Iris pigment epithelial cell (primary cell): ENCODE measurements at places on chromosomes 11 and 22.

- DNase-seq, result no peak
Observed at GRCh38 chr11:2843551-2843950, 42.0 kb downstream of the CDKN1C start.

DNA sequence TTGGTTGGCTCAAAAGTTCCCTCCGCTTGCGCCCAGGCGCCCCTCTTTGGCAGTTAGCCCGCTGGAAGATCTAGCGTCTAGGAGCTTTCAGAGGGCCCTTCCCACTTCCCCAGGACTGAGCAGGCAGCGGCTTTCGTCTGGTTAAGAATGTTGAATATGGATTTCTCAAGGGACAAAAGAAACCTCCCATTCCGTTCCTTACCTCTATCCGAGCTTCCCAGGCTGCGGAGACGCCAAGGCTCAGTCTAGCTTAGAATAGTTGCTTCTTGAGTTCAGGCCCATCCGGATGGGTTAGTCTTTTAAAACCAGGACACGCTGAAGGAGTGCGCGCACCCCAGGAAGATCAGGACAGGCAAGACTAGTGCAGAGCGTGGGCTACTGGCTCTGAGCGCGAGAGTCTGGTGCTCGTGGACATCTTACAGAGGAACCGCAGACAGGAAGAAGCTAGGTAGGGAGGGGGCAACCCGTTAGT is 1.6 kb downstream of the NELL1 start:
- no peak for DNase-seq

DNA sequence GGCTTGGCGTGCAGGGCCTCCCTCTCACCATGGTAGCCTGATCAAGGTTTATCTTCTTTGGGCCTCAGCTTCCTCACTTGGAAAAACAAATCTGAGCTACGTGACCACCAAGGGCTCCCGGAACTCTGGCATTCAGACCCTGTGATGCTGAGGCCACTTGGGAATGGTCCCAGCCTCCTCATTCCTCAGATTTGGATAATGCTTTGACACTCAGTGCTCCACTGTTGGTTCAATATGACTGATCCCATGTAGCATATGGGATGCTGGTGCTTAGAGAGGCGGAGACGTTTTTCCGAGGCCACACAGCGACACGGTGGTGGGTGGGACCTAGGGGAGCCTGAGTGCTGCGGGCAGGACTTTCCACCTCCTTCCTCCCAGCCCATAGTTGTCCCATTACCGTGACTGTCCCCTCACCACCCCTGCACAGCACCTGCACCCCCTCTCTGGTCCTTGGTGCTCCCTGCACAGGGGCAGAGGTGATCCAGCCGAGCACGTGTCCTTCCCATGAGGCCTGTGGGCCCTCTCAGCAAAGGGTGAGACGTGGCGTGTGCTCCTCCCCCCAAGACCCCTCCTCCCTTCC is 23.1 kb downstream of the MB start:
- DNase-seq, result no peak

DNA sequence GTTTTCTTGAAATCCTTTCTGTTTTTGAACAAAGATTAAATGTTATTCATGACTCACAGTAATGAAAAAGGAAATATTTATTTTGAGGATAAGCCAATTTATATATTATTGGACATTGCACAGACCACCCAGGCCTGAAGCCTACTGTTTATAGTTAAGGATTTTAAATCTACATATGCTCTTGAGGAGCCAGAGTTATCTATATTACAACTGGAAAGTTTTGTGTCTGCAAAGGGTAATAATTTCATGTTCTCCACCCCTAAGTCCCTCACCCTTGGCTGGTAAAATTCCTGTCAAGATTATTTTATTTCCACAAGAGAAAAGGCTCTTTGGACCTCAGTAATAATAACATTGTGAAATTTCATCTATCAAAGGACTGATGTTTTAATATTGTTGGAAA is 228.2 kb downstream of the TMEM135 start:
- peak; percentile 14 for DNase-seq

DNA sequence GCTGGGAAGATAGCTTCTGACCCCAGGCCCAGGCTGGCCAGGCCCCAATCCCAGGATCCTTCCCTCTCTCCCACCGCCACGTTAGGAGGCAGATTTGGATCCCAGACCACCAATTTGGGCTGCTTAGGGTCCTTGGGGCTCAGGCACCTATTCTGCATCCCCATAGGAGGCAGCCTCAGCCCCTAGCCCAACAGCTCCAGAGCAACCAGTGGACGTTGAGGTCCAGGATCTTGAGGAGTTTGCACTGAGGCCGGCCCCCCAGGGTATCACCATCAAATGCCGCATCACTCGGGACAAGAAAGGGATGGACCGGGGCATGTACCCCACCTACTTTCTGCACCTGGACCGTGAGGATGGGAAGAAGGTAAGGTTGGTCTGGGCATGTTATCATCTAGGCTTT is 16.1 kb downstream of the TUB start:
- DNase-seq, result no peak

GRCh38 chr11:116217441-116217840 is 555.3 kb downstream of the BUD13 start:
- DNase-seq, result no peak

DNA sequence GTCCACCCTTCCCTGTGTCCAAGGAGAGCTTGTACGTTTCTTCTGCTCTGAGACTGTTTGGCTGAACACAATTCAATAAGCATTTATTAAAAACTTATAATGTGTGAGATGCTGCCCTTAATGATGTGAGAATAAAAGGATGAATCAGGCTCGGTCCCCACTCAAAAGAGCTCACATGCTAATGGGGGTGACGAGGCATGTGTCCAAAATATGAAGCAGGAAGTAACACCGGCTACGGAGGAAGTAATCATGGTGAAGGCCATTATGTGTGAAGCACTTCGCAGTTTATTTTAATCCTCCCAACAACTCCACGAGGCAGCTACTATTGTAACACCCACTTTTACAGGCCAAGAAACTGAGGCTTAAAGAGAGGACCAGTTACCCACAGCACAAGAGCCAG is 3.4 kb upstream of the RASD2 start:
- no peak for DNase-seq

GRCh38 chr22:49545606-49546005 is 282.1 kb downstream of the BRD1 start:
- DNase-seq, result no peak

DNA sequence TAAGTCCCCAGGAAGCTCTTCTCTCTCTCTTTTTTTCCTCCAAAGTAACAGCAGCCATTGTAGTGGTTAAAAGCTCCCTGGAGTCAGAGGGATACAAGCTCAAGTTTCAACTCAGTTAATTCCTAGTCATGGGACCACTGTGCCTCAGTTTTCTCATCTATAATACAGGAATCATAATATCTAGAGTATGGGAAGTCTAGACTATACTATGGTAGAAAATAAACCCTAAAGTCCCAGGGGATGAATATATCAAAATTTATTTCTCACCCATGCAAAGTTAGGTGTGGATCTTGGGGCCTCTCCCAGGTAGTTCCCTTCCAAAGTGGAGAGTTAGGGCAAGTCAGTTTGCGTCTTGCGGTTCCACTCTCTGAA is 33.7 kb downstream of the C11orf58 start:
- DNase-seq, result no peak

DNA sequence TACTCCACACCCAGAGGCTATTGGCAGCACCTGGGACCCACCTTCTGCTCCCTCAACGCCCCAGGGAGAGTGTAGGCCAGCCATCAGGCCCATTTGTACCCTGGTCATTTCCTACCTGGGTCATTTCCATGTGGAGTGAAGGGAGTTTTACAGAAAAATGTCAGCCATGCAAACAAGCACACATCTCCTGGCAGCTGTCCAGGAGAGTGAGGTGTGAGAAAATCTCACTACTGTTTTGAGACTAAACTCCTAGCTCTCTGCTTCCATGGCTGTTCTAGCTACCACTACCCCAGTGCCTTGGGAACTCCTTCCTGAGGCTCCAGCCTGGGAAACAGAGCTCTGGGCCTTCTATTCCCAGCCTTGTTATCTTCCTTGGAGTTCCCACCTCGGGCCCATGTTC is 2.8 kb upstream of the TMPRSS13 start:
- DNase-seq, result no peak

GRCh38 chr22:42860968-42861367 is 3.9 kb upstream of the ARFGAP3 start:
- DNase-seq, result no peak

DNA sequence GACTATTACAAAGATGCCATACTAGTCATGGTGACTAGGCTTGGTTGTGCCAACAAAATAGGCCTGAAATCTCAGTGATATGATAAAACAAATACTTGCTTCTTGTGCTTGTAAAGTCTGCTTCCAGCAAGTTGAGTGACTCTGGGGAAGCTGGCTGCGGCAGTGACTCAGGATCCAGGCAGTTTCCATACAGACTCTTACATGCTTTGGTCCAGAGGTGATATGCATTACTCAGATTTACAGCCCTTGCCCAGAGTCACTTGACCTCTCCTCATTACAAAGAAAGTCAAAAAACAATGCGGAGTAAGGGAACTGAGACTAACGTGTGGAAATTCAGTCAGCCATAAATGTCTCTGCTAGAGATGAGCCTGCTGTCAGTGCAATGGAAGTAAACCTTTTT is 387.5 kb downstream of the KCNA4 start:
- no peak for DNase-seq

DNA sequence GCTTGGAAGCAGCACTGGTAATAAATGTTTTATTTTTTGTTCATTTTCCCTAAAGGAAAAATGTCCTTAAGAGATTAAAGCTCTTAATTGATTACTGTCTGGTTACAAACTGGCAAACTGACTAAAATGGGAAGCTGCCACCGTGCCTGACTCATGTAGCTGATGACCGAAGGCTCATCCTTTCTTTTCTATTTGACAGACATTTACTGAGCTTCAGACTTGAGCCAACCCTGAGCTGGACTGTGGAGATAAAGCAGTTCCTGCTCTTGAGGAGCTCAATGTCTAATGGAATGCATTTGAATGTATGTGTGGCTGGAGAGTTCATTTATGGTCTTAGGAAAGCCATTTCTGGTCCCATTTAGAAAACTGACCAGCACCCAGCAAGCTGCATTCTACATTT is 91.3 kb downstream of the RNF169 start:
- no peak for DNase-seq

- peak; percentile 29 for DNase-seq
Observed at GRCh38 chr11:16895306-16895705, 118.9 kb downstream of the PLEKHA7 start.

DNA sequence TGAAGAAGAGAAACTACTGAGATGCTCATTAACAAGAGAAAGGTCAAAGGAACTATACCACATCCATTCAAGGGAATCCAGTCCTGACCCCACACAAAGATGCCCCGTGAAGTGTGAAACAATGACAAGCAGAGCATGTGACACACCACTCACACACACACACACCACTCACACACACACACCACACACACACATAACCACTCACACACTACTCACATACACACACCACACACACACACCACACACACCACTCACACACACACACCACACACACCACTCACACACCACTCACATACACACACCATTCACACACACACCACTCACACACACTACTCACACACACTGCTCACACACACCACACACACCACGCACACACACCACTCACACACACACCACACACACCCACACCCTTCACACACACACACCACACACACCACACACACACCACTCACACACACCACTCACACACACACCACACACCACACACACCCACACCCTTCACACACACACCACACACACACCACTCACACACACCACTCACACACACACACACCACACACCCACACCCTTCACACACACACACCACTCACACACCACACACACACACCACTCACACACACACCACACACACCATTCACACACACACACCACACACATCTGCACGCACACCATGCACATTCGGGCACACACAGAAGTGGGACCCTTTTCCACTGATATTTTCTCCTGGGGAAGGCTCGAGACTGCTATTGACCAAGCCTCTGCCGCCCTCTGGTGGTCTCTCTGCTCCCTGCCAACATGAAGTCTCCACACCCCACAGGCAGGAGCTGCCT is 32.0 kb upstream of the COMT start:
- DNase-seq, result peak; percentile 68

- peak; percentile 90 for DNase-seq
Observed at GRCh38 chr11:72758304-72758689, 6.1 kb upstream of the ARAP1 start.

GRCh38 chr22:20545681-20546521 is 38.5 kb downstream of the MED15 start:
- DNase-seq, result no peak

DNA sequence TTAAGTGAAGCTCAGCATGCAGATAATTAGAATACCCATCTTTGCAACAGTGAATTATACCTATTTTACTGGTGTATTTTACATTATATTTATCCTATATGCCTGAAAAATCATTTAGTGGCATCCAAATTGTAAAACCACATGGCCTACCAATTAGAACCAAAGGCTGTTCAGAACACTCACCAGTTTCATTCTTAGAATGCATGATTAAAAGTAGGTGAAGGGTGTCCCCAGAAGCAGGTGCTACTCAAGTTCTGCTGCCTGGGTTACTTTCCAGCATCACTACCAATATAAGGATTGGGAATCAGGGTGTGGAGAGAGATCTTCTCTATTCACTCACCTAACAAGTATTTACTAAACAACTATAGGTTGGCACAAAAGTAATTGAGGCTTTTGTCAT is 103.3 kb downstream of the SGSM3 start:
- no peak for DNase-seq

DNA sequence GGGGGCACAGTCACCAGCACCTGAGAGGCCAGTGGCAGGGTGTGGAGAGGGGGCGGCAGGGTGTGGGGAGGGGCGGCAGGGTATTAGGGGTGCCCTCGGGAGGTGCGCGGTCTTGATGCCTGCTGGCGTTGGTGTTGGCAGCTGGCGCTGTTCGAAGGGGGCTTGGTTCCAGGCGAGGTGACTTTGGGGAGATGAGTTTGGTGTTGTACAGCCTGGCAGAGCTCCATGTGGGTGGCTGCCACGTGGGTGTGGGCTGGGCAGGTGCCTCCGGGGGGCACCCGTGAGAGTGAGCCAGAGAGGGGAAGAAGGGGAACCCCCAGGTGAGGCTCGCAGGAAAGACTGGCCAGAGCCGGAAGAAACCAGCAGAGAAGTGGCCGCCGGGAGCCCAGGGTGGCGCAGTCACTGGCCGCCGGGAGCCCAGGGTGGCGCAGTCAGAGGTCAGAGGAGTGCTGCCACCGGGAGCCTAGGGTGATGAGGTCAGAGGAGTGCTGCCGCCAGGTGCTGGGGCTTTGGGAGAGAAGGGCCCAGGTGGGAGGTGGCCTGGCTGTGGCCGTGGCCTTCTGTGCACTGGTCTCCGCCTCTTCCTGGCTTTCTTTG is 44.7 kb downstream of the MUC6 start:
- no peak for DNase-seq

GRCh38 chr11:39374963-39375698 is 2084.3 kb downstream of the LRRC4C start:
- DNase-seq, result peak; percentile 7

GRCh38 chr22:50105208-50106100 is 15.6 kb downstream of the MOV10L1 start:
- DNase-seq, result peak; percentile 62

DNA sequence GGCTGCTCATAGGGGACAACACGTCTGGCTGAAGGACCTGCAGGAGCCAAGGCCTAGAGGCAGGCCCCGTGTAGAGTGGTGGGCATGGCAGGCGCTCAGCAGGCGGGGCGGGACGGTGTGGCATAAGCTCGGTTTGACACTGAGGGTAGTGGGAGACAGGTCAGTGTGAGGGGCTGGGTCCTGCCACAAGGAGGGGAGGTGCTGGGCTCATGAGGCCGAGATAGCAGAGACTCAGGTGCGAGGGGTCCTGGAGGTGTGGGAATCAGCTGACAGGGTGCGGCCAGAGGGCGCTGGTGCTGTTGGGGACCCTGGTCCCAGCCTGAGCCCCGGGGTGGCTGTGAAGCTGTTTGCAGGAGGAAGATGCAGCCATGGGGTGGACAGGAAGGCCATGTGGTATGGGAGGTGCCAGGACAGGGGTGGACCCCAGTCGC is 6.7 kb downstream of the SLC22A12 start:
- DNase-seq, result no peak

GRCh38 chr11:20112291-20113148 is 47.8 kb downstream of the DBX1 start:
- peak; percentile 99 for DNase-seq
